ENCODE measurements at places on chromosomes 3 and 15.

- peak; percentile 53 for DNase-seq
Measured at GRCh38 chr3:148203297-148204010, 494.2 kb upstream of the AGTR1 start.

DNA sequence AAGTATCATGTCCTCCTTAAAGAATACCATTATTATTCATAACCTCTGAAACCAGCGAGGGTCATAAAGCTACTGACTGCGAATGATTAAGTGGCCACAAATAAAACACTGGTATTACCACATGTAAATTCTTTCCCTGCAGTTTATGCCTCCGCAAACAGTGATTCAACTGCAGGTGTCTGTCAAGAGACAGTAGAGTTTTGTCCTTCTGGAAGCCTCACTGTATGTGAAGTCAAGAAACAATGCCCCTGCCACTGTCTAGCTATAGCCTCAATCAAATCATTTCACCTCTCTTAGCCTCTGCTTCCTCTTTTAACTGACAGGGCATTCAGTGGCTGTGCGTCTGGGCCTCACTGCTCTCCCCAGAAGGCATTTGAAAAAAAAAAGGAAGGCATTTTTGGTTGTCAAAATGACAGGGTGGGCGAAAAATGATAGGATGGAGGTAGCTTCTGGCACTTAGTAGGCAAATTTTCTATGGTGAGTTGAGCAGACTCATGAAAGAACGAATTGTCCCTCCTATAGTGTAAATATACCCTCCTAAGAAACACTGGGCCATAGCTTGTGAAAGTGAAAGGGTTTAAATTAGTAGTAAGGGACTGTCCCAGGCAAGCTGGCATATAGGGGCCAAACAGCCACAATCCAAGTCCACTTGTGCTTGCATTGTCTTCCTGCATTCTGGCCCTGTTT lies 66.7 kb downstream of the FILIP1L start:
- peak; percentile 90 for DNase-seq

GRCh38 chr3:160951642-160952487 lies 153.3 kb downstream of the B3GALNT1 start:
- DNase-seq = no peak

GRCh38 chr3:193938613-193939012 lies 197.3 kb upstream of the HES1 start:
- DNase-seq = no peak

DNA sequence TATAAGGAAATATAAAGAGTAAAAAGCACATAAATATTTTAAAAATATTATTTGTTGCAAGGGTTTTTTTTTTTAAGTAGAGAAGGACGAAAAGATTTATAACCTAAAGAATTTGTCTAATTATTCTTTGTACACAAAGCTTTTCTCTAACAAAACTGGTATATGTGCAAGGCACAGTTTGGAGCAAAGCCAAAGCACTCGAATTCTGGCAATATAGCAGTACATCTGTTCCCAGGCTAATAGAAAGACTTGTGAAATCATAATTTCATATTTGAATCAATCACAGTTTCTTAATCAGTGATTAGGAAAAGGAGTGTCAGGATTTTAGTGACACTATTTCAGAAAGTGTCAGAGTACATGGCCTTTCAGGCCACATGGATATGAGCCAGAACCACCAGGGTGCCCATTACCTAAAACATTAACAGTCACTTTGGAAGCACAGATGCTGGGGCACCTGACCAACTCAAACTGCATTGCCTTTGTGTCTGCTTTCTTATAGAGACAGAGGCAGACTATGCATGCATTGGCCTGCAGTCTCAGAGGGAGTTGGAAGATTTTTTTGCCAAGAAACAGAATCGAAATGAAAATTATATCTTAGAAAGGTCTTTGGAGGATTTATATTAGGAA lies 651.8 kb upstream of the SGO1 start:
- DNase-seq = no peak

DNA sequence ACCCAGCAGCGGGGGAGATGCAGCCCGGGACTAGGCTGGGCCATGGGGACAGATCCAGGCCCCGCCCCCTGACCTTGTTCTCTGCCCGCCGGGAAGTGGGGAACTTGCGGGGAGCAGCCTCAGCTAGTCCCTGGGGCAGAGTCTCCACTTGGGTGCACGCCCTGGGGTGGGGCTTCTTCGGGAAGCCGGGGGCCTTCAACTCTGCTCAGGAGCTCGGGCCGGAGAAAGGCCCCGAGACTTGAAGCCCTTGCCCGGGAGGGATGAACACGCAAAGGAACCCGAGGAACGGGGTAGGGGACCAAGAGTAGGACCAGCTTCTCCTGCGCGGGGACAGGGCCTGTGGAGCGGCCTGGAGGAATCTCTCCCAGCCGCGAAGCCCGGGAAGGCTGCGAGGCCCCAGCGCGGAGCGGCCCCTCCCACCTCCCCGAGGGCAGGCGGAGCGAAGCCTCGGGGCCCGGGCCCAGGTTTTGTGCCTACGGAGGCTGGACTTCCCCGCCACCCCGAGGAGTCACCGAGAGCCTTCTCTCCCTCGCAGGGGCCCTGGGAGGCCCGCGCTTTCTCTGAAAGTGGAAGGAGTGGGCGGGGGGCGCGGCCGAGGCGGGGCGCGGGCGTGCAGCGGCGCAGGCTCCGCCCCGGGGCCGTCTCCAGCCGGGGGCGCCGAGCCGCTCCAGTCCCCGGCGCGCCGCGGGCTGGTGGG lies at the start of gene ITPKA:
TSS of gene ITPKA (plus strand) at position 670 of the 697 bp plus-strand sequence. CDS start 54 bp downstream, outside the sequence.
- DNase-seq = peak; percentile 55

GRCh38 chr3:147521646-147522045 lies 112.5 kb downstream of the ZIC1 start:
- peak; percentile 62 for DNase-seq

DNA sequence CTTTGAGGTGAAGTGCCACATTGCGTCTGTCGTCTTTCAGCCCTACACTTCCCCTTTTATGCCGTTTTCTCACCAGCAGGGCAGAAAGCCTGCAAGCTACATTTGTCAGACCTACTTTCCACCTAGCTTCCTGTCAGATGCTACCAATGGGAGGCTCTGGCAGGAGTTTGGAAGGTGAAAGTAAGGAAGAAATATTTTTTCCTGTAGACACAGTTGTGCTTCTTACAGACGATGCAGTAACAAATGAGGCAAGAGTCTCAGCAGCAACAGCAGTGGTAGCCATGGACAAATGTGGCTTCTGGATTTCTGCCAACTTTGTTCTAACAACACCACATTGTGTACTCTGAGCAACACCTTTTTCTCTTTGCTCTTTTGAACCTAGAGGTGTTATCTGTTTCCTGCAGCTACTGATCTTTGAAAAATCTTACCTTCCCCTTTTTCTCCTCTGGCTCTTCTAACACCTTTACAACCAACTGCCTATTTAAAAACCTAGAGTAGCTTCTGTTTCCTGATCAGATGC lies 70.6 kb upstream of the STT3B start:
- no peak for DNase-seq

- no peak for DNase-seq
Measured at GRCh38 chr15:23472033-23472432, 25.0 kb upstream of the GOLGA6L2 start.

- peak; percentile 53 for DNase-seq
Measured at GRCh38 chr3:187811585-187812250, 66.5 kb upstream of the BCL6 start.

DNA sequence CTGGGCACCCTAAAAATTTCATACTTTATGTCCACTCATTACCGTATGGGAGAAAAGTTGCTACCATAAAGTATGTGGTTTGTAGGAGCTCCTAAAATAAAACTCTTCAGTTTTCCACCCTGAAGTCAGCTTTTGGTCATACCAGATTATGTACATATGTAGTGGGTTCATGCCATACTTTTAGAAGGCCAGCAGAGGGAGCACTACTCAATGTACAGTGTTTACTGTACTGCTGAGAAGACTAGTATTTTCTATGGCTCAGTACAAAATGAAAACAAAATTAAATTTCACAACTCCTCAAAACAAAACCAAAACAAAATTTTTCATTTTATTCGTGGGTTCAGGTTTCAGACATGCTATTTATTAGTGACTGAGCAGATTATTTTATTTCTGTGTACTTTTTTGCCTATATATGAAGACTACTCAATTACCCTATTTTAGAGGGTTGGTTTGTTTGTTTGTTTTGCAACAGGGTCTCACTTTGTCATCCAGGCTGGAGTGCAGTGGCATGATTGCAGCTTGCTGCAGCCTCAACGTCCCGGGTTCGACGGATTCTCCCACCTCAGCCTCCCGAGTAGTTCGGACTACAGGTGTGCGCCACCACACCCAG lies 24.3 kb downstream of the NXPE3 start:
- peak; percentile 70 for DNase-seq

Data from fibroblast of skin of scalp (primary cell).